ENCODE measurements at places on chromosomes 7 and 10.

- no peak for DNase-seq
Observed at GRCh38 chr7:92614660-92615174, 24.5 kb upstream of the FAM133B start.

DNA sequence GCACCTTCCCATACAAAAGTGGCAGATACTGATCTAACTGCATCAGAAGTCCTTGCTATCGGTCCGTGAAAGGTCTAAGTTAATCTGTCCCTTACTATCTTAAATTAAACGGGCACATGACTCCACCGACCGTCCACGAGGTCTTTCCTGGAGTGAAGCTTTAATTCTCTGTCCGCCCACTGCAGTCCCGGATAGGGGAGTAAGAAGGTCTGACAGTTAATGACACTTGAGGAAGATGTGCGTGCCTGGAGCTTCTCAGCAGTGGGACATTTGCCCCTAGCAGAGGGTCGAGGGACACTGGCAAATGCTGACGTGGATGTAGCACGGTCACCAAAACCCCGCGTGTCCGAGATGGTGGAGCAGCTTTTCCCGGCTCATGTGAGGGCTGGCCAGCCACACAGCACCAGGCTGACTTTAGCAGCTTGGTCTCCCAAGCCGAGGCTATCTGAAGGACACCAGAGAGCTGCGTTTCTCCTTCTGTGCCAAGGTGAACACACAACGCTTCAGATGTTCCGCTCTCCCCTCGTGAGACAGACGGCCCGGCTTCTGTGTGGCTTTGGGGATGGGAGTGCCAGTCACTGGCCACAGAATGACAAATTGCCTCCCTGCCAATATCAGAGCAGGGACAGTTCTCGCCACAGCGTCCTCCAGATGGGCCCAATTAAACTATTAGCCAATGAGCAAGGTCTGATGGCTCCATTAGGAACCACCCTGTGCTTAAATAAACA is 86.6 kb downstream of the ADARB2 start:
- no peak for DNase-seq

DNA sequence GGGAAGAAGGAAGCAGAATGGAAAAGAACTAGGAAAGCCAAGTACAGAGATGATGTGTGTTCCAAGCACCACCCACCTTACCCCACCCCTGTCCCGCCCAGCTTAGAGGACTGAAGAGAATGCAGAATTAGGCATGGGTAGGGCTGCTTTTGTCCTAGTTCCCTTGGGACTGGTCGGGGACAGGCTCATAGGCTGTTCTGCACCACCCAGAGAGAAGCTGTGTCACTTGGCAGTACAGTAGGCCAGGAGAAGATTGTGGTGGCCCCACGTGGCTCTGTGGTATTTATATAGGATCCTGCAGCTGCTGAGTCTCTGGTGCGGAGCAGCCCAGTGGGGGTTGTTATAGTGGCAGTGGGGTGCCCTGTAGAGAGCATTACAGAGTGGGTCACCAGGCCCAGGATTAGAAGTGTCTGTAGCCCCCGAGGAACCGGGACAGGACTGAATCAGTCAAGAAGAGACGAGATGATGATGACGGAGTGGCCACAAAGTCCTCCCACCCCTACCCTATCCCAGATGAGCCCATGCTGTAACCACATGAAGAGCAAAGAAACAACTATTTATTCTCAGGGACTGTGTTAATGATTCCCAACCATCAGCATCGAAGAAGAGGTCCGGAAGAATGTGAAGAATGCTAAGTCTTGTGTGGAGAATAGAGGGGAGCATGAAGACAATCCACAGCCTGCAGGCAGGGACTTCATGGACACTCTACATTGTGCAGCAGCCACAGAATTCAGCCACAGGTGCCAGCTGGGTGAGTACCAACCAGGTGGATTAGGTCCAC is 88.9 kb downstream of the C1GALT1 start:
- DNase-seq, result no peak

DNA sequence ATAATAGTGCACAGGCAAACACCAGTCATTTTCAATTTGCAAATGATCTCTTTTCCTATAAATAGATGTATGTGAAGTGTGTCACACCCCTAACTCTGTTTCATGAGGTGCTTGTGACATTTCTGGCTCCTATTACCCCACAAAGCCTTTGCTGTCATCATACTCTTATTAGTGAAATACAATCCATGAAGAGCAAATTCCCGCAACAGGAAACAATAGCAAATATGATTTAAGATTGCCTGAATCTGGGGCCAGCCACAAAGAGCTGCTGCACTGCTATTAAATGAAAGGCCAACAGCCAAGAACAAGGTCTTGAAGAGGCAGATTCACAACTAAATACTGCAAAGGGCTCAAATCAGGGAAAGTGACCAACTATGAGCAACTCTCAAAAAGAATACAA is 96.3 kb upstream of the CAV2 start:
- DNase-seq, result no peak

- no peak for DNase-seq
Observed at GRCh38 chr10:31808258-31809218, 120.1 kb downstream of the ARHGAP12 start.
